Effector memory CD4-positive, alpha-beta T cell (primary cell): ENCODE measurements at places on chromosomes 5 and 9.

DNA sequence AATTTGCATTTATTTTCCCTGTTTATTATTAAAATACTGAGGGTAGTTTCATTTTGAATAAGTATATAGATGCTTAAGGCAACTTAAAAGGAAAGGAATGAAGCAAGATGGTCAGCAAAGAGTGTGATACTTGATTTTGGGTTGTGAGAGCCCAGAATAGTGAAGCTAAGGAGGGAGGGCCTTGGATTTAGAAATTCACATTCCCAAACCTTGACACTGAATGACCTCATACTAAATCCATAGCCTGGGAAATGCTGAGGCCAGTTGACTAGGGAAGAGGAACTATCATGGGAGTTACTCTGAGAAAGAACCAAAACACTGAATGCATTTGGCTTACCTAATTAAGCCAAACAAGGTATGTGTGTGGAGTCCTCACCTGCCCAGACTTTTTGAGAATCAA is 292.5 kb downstream of the SPATA31D1 start:
- no peak for DNase-seq

GRCh38 chr5:158640593-158640980 is 459.1 kb downstream of the EBF1 start:
- no peak for DNase-seq

DNA sequence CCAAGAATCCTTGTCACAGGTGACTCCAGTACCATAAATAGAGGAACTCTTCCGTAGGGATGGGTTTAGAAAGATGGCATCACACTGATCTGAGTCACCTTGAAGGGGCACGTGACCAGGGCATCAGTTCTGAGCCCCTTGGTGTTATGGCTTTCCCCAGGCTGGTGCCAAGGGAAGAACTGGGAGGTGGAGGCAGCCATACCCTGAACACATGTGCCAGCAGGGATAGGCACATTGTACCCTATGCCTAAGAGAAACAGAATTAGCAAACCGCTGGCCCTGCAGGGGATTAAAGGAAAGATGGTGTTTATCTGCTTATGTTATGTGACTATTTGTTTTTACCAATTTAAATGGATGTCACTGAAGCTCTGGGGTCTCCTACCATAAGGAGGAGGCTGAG is 196.2 kb downstream of the RGS3 start:
- DNase-seq: no peak

GRCh38 chr5:5978501-5979376 is 399.6 kb downstream of the MED10 start:
- DNase-seq: no peak

- DNase-seq: no peak
Observed at GRCh38 chr9:117772960-117773359, 68.8 kb downstream of the TLR4 start.

DNA sequence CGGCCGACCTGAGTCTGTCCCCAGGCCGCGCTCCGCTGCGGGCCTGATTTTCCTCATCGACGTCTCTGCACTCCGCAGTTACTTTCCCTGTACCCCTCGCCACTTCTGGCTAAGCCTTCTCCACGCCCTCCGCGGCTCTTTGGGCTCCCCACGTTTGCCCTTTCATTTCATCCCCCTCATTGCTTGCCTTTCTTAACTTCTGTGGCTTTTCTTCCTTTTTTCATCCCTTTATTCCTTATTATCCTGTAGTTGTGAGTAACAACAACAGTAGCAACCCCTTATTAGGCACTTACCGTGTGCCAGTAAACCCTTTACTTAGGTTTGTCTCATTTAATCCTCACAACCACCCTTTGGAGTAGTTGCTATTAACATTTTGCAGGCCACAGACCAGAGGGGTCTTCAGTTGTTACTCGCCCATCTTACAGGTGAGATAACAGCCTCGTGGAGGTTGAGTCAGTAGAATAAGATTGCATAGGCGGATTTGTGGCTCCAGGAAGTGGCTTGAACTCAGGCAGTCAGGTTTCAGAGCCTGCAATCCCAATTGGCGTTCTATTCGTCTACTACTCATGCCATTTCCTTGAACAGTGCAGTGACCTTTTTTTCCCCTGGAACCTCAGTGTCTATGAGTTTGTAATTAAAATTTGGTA is 724 bp downstream of the TCERG1 start:
- no peak for DNase-seq

- DNase-seq: no peak
Observed at GRCh38 chr9:123710299-123710698, 219.6 kb downstream of the DENND1A start.

GRCh38 chr9:34163434-34163833 is 15.4 kb upstream of the UBAP1 start:
- no peak for DNase-seq

DNA sequence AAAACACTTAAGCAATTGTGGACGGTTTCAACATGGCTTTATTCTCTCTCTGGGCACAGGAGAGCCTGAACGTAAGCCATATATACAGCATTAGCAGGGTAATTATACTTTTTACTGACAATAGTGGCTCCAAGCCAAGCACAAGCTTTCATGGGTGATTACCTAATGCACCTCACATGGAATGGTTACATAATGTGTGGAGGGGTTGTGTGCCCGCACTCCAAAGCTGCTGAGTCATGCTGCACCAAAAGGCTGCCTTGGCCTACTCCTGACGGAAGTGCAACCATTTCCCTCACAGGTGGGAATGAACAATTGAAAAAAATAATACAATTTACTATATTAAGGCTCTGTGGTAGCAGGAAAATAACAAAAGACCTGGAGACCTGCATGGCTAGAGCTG is 86.5 kb upstream of the ATP10B start:
- DNase-seq: no peak

DNA sequence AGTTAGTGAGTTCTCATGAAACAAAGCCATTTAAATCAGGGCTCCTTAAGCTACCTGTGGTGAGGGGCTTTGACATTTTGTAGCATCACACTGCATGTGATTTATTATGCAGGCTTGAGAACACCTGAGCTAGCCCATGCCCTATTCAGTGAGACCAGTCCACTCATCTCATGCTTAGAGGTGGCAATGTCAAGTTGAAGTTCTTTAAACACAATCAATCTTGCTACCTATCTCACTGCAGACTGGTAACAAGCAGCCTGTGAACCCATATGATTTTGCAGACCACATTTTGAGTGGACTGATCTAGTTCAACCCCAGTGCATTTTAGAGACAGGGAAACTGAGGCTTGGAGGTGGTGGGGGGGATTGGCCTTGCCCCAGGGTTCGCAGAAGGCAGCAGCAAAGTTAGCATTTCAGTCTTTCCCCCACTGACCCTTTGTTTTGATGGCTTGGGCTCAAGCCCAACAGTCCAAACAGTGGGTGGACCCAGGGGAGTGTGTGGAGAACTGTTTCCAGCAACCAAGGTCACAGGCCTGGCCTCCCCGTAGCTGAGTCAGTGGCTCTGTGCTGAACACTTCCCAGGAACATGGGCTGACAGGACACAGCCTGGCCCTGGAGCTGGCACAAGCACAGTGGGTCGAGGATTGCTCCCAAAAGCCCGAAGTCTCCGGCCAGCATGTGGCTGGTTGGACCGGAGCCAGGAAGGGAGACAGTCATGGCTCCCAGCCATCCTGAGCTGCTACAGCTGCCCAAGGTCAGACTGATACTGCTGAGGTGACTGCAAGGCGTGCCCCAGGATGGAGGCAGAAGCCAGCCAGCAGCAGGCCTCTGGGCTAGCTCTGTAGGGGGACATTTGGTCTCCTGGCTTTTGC is 95.3 kb downstream of the RGS3 start:
- no peak for DNase-seq

DNA sequence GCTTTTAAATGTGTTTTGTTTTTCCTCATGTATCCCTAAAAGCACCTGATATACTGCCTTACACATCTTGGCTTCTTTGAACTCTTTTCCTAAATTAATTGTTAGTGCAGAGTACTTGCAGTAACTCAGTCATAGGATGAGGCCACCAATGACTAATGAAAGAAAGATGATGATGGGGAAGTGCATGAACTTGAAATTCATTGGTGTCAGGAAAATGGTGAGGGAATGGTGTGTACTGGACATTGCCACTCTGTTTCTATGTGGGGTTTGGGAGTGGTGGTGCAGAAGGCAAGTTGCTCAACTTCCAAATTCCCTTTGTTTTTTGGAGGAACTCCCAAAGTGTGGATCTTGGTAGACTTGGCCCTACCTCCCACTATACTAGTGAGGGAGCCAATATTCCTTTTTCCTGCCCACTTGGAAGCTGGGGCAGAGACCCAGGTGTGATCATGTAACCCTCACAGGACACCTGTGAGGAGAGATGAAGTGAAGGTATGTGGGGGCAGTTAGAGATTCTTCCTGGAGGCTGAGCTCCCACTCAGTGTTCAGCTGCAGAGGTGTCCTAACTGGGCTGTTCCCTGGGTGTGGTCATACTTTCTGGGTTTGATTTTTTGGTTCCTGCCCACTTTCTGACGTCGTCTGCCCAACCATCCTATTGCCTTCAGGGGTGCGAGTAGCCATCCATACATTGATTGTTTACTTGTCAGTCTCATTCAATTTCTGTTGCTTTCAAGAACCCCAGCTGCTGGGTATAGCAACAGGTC is 298.5 kb downstream of the MAST4 start:
- DNase-seq: no peak

- DNase-seq: no peak
Observed at GRCh38 chr9:114282926-114283325, 40.0 kb upstream of the ORM1 start.

GRCh38 chr9:15499139-15499538 is 11.6 kb downstream of the PSIP1 start:
- DNase-seq: no peak

DNA sequence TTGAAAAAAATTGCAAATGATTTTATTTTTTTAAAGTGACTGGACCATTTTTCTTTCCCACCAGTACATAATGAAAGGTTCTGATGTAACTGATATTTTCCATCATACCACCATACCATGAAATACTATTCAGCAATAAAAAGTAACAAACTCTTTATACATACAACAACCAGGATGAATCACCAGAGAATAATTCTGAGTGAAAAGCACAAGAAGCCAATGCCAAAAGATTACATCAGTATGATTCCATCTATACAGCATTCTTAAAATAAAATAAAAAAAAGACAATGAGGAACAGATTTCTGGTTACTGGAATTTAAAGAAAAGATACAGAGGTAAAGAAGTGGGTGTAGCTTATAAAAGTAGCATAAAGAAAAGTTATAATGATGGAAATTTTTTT is 423.7 kb upstream of the ST8SIA4 start:
- no peak for DNase-seq

- DNase-seq: no peak
Observed at GRCh38 chr5:80368661-80369480, 39.0 kb upstream of the ZFYVE16 start.

- peak; percentile 14 for DNase-seq
Observed at GRCh38 chr5:18745988-18746615, 1111.8 kb downstream of the TAF11L14 start.

GRCh38 chr5:103942587-103943186 is 380.1 kb upstream of the NUDT12 start:
- no peak for DNase-seq

DNA sequence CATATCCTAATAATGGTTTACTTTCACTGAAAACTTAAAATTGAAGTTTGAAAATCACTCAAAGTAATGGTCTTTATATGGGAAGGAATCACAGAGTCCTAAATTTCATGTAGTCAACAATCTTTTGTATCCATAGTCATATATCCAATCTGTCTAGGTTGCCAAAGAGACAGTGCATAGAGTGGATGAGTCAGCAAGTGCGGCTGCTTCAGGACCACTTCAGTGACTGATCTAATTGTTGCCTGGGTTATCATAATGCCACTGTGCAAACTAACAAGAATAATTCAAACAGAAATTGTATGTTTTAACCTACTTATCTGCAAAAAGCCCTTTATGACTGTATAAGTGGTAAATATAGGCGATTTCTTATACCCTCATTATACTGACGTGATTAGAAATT is 211.3 kb upstream of the PRR16 start:
- DNase-seq: no peak

DNA sequence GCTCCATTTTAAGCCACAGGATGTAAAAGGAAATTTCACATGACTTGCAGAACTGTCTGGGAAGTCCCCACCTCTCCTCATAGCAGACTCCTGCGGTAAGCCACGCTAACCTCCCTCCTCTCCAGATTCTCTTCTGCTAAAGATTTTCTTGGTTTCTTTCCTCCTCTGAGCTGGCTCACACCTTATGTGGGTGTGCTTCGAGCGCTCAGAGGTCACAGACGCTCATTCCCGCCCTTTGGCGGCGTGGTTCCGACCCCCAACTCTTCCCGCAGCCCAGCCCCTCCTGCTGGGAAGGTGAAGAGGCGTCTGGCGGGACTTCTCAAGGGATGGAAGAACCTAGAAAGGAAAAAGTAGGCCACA is 32.9 kb upstream of the CDK20 start:
- no peak for DNase-seq

GRCh38 chr9:91734371-91734981 is 215.6 kb downstream of the ROR2 start:
- DNase-seq: peak; percentile 17

DNA sequence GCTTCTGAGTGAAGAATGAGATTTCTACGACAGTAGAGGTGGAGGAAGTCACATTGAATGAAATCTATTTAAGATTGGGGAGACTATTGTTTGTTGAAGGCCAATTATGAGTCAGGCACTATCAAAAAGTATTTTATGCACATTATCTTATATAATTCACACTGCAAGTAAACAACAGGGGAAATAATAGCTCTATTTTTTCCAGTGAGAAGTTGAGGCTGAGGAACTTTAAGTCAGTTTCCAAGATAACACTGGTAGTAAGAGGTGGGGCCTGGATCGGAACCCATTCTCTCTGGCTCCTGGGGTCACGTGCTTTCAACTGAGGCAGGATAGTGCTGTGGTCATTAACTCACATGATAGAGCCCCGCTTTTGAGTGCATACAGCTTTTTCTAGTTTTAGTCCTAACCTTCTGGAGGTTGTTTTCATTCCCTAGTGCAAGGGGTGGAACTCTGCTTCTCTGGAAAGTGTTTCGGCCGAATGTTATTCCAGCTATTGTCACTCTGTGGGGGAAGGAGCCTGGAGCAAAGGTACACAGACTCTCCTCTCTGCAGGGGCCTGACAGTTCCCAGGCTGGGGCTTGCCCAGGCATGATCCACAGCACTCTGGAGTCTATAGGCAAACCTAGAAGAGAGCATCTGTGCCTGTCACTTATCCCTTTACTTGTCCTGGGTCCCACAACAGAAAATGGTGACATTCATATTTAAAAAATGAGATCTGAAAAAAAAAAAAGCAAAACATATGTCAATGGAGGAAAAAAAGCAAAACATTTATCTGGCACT is 352.4 kb upstream of the ACTBL2 start:
- no peak for DNase-seq

- no peak for DNase-seq
Observed at GRCh38 chr9:130215341-130216119, 43.3 kb downstream of the NCS1 start.

- DNase-seq: no peak
Observed at GRCh38 chr5:77560677-77561263, 68.7 kb upstream of the WDR41 start.

- DNase-seq: no peak
Observed at GRCh38 chr9:109639674-109640579, 140.1 kb upstream of the PALM2AKAP2 start.

DNA sequence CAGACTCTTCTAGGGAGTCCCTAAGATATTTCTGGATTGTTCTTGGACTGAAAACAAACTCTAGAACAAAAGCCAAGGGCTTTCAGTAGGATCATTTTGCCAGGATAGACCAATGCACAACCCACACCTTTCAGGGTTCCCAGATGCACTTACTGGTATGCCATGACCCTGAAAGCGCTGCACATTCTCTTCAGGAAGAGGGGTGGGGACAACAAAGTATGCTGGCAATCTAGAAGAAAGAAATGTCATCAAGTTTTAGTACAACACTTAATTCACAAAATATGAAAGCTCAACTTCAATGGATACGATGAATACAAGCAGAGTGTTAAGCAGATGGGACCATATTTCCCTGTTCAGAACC is 57.2 kb downstream of the MTMR12 start:
- no peak for DNase-seq

GRCh38 chr9:695252-695651 is 146.2 kb upstream of the DMRT1 start:
- DNase-seq: no peak
